ENCODE measurements at places on chromosomes 2 and 18. TPM values are rescaled to one million over a fixed set of nuclear protein-coding genes. Genes with fewer than 3 reads are reported as not detected.

DNA sequence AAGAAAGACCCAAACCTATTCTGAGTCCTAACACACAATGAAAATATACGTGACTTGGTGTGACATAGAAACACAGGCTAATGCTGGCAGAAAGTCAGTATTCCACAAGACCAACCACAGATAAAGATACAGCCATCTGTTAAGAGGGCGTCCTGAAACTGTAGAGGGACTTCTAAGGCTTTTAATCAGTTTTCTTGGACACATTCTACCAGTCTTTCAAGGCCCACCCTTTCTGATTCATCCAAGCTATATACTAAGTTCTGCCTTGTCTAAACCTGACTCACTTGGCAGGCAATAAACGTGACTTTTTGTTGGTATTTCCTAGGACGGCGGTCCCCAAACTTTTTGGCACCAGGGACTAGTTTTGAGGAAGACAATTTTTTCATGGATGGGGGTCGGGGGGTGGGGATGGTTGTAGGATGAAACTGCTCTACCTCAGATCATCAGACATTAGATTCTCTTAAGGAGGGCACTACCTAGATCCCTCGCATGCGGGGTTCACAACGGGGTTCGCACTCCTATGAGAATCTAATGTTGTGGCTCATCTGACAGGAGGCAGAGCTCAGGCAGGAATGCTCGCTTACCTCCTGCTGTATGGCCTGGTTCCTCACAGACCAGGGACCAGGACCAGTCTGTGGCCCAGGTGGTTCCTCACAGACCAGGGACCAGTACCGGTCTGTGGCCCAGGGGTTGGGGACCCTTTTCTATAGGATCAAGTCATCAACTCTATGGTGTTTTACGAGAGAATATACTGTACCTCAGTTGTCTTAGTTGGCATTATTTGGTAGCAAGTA lies 61.4 kb downstream of the SP3 start:
- DNase-seq, result no peak
- peaks cover 27% of the 10 kb centered on the region for H3K36me3 ChIP-seq
- H3K4me3 ChIP-seq, result no peak overlapping the region

- H3K27ac ChIP-seq, result no peak overlapping the region
- peaks cover 7% of the 10 kb centered on the region for H3K4me1 ChIP-seq
- H3K36me3 ChIP-seq, result peaks cover 7% of the 10 kb centered on the region
- no peak overlapping the region for H3K4me3 ChIP-seq
- no peaks in the 10 kb centered on the region for H3K27me3 ChIP-seq
These were observed 112.1 kb downstream of the PHLPP1 start for GRCh38 chr18:62827397-62827796.

- peak overlapping the region; percentile 89 for H3K4me3 ChIP-seq
- no peak for DNase-seq
- H3K27ac ChIP-seq, result peak overlapping the region; percentile 98
- peaks cover 18% of the 10 kb centered on the region for H3K4me1 ChIP-seq
These were observed 11.3 kb downstream of the OSR1 start for GRCh38 chr2:19346983-19347618.

DNA sequence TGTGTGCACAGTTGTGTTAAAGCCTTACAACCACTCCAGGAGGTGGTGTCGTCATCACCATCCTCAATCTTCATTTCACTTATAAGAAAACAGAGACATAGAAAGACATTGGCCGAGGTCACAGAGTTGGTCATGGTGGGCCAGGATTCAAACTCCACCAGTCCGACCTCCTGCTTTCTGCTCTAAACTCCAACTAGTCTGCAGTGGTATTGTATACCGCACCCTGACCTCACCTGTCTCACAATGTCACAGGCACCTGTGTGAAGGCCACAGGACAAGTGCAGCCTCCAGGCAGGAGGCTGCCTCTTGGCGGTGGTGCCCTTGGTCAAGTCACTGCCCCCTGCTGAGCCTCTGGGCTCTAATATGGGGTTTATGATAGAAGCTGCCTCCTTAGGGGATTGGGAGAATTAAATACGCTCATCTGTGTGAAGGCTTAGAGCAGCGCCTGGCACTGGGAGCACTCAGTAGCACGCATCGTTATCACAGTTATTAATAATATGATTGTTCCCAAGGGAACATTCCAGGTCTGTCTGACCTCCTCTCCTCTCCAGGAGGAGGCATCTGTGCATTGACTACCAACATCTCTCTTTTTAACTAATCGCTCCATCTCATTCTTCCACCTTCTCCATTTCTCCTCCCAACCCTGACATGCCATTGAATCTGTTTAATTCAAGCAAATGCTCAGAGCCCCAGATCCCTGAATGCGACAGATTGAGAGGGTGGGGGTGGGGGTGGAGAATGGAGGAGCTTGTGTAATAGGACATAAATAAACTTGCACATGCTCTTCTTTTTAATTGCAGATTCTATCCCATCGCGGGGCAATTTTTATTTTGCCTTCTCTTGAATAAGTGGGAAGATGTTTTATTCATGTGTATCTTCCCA lies 112.7 kb downstream of the MCFD2 start:
- no peak for DNase-seq
- no peaks in the 10 kb centered on the region for H3K36me3 ChIP-seq
- H3K4me3 ChIP-seq, result no peak overlapping the region
- no peaks in the 10 kb centered on the region for H3K4me1 ChIP-seq

Gene RALB
- 34.3 TPM for total RNA-seq

GRCh38 chr2:28356095-28356911 lies 36.4 kb upstream of the FOSL2 start:
- H3K4me1 ChIP-seq, result peaks cover 47% of the 10 kb centered on the region
- DNase-seq, result peak; percentile 65
- H3K36me3 ChIP-seq, result no peaks in the 10 kb centered on the region
- no peak overlapping the region for H3K27ac ChIP-seq

DNA sequence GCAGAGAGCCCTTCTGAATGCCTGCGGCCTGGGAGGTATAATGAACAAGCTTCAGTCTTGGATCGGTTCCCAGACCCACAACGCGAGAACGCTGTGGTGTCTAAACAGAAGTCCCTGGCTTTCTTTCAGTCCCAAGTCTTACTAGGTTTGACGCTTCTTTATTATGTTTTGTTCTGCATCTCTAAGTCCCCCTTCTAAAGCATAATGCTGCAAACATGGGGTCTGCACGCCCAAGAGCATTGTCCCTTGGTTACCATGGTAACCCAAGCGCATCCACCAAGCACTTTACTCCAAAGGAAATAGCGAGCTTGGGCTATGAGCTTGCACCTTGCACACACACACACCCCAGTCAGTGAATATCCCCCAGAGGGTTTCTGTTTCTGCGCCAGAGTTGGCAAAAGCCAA lies 193.7 kb downstream of the INO80D start:
- no peak for DNase-seq
- no peak overlapping the region for H3K27ac ChIP-seq
- H3K4me3 ChIP-seq, result no peak overlapping the region
- peaks cover 4% of the 10 kb centered on the region for H3K27me3 ChIP-seq

GRCh38 chr2:155218292-155218924 lies 519.9 kb downstream of the KCNJ3 start:
- H3K36me3 ChIP-seq, result no peaks in the 10 kb centered on the region
- no peaks in the 10 kb centered on the region for H3K27me3 ChIP-seq
- H3K4me1 ChIP-seq, result no peaks in the 10 kb centered on the region
- no peak overlapping the region for H3K27ac ChIP-seq
- no peak for DNase-seq
- H3K4me3 ChIP-seq, result no peak overlapping the region

- peaks cover 6% of the 10 kb centered on the region for H3K36me3 ChIP-seq
- peak overlapping the region; percentile 26 for H3K27ac ChIP-seq
- H3K4me1 ChIP-seq, result peaks cover 8% of the 10 kb centered on the region
- no peak for DNase-seq
- no peak overlapping the region for H3K4me3 ChIP-seq
These were observed 24.6 kb downstream of the RTN4 start for GRCh38 chr2:55025627-55026026.

DNA sequence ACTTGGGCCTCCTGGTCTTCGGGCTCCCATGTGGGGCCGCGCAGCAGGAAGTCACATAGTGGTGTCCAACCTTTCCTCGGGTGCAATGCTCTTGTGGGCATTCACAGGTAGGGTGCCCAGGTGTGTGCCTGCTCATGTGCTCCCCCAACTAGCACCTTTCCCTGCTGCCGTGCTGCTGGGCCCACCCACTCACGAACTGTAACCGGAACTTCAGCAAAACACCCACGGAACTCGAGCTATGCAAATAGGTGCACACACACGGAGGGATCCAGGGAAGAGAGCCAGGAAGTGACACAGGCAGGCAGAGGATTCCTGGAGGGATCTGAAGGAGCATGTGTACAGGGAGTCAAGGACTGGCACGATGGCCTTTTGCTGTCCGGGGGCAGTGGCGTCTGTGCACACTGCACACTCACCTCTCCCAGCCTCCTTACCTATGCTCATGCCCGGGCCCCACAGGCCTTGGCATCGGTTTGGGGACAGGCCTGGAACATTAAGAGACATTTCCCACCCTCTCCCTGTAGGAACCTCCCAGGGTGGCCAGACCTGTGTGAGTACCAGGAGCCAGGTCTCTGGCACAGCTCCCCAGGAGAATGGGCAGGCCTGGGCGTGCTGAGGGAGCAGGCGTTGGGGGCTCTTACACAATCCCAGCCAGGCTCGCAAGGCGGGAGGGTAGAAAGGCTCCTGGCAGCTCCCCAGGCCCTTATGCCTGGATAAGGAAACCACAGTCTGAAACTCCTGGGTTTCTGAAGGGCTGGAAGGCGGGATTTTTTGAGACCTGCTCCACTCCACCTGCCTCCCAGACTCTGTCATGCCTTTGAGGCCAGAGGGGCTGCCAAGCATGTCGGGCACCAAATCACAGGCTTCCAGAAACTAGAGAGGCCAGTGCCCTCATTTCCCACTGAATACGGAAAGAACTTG lies 6.6 kb upstream of the PTMA start:
- peaks cover 2% of the 10 kb centered on the region for H3K36me3 ChIP-seq
- H3K27ac ChIP-seq, result no peak overlapping the region
- no peak overlapping the region for H3K4me3 ChIP-seq
- H3K27me3 ChIP-seq, result no peaks in the 10 kb centered on the region
- peaks cover 10% of the 10 kb centered on the region for H3K4me1 ChIP-seq

Gene FOXD4L1
- total RNA-seq, result 0.14 TPM

- no peak overlapping the region for H3K27ac ChIP-seq
- H3K4me1 ChIP-seq, result peaks cover 2% of the 10 kb centered on the region
- peaks cover 30% of the 10 kb centered on the region for H3K36me3 ChIP-seq
- no peaks in the 10 kb centered on the region for H3K27me3 ChIP-seq
- no peak overlapping the region for H3K4me3 ChIP-seq
- no peak for DNase-seq
These were observed 29.3 kb downstream of the FEZ2 start for GRCh38 chr2:36568516-36569246.

GRCh38 chr2:118584062-118584749 lies 263.2 kb downstream of the EN1 start:
- no peak overlapping the region for H3K27ac ChIP-seq
- no peak overlapping the region for H3K4me3 ChIP-seq
- no peak for DNase-seq
- peaks cover 12% of the 10 kb centered on the region for H3K27me3 ChIP-seq
- no peaks in the 10 kb centered on the region for H3K36me3 ChIP-seq

Data from activated CD4-positive, alpha-beta T cell treated with anti-CD3 and anti-CD28 coated beads for 36 hours (primary cell).